ENCODE measurements at places on chromosomes 5 and 9.

- DNase-seq: peak; percentile 38
Observed at GRCh38 chr5:117266280-117266679, 691.7 kb upstream of the SEMA6A start.

DNA sequence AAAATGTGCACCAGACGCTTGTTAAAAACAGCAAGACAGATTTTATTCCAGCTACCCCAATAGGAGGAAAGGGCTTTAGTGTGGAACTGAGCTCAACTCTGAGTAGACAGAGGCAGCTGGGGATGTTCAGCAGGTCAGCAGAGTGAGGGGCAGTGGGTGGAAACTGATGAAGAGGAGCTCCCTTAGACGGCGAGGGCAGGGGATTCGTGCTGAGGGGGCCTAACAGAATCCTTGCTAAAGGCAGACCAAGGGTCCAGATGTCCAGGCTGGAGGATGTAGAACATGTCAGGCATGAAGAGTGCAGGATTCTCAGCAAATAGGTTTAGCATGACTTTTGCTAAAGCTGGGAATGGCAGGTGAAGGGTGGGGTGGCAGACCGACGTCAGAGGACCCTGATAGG is 71.9 kb upstream of the OLFM1 start:
- no peak for DNase-seq

- peak; percentile 37 for DNase-seq
Observed at GRCh38 chr5:308672-309271, 12.7 kb upstream of the AHRR start.

GRCh38 chr5:92181656-92182055 is 798.5 kb upstream of the ARRDC3 start:
- DNase-seq: no peak

DNA sequence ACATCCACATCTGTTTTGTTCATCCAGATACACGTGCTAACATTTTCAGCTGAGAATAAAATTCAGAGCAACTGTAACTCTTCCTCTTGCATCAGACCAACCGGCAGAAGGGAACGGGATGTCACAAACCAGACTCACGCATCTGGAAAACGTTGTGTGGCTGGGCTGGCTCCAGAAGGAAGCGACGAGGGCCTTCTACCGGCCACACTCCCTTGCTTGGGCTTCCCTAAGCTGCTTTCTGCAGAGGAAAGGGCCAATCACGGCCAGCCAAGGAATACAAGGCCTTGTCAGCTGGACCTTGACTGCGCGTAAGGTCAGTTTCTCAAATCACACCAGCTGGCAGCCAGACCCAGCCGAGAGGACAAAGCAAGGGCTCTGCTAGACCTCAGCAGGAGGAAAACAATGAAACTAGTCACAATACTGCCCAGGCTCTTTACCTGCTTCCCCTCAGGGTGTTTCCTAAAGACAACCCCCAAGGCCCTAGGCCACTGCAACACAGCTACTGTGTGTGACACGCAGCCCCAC is 106.1 kb downstream of the THBS4 start:
- no peak for DNase-seq

DNA sequence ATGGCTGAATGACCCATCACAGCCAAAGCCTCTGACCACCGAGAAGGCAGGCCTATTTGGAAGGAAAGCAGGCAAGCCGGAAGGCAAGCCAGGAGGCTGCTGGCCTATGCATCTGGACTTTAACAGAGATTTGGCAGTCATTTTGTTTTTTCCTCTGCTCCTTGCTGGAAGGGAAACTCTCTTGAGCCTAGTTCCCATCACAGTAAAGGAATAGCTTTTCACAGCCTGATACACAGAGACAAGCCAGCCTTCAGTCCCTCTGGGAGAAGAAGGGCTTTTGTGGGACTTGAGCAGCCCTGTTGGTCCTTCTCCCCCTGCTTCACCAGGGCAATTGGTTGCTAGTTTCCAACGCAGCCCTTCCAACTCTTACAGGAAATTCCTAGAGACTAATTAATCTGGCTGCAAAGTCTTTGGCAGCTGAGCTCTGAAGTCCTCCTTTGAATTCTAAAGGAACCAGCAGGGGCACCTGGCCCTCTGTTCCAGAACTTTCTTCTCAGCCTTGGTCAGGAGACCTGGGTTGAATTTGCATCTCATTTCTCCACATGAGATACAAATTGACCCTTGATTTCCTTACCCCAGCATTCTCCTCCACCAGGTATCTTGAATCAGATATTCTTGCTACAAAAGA is 157.3 kb upstream of the EPB41L4A start:
- no peak for DNase-seq

DNA sequence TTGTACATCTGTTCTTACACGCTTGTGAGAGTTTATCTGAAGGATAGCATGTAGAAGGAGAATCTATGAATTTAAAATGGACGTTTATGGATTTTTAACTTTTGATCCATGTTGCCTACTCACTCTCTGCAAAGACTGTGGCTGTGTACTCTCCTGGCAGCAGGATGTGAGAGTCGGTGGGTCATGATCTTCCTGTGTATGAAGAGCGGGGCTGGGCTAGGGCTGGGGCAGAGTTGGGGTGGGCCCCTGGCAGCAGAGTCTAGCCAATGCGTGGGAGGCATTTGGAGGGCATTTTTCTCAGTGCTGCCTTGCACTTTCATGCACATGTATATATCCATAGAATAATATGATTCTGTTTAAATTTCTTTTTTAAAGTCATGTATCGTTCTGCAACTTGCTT is 24.0 kb upstream of the DAB2IP start:
- DNase-seq: no peak

GRCh38 chr9:72680593-72681282 is 159.3 kb downstream of the TMC1 start:
- DNase-seq: no peak

DNA sequence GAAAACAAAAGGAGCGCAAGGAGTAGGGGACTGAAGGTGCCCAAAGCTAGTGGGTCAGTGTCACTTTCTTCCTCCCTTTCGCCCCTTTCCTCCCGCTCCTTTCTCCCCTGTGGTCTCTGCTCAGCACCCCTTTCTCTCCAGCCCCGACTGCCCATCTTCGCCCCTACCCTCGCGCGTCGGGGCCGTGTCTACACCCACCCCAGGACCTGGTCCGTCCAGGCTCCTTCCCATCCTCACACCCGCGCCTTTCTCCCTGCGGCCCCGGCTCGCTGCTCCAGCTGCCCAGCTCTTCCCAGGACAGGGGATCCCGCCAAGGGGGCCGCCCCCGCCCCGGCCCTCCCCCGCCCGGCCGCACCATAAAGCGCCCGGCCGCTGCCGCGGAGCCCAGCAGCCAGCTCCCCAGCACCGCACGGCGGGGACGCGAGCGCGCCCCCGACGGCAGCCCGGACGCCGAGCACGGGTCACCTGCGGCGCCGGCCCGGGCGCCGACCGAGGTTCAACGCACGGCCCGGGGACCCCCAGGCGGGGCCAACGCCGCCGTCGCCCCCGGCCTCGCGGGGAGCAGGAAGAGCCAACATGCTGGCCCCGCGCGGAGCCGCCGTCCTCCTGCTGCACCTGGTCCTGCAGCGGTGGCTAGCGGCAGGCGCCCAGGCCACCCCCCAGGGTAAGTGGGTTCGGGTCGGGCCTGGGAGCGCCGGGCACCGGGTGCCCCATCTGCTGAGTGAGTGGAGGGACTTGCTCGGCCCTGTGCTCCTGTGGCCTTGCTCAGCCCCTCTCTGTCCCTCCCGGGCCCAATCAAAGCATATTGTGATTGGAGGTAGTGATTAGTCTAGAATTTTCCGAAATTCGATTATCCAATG is at the start of gene THBS4:
TSS of gene THBS4 (plus strand) at position 387 of the 860 bp plus-strand sequence. CDS start at position 577, 190 bp downstream.
- no peak for DNase-seq

GRCh38 chr9:79023134-79023580 is 548.6 kb upstream of the TLE4 start:
- peak; percentile 98 for DNase-seq

GRCh38 chr5:140168371-140168770 is 6.6 kb upstream of the CYSTM1 start:
- no peak for DNase-seq

- peak; percentile 84 for DNase-seq
Observed at GRCh38 chr5:148791334-148791667, 35.1 kb upstream of the ADRB2 start.

- DNase-seq: peak; percentile 61
Observed at GRCh38 chr5:98698359-98698758, 75.1 kb upstream of the RGMB start.

DNA sequence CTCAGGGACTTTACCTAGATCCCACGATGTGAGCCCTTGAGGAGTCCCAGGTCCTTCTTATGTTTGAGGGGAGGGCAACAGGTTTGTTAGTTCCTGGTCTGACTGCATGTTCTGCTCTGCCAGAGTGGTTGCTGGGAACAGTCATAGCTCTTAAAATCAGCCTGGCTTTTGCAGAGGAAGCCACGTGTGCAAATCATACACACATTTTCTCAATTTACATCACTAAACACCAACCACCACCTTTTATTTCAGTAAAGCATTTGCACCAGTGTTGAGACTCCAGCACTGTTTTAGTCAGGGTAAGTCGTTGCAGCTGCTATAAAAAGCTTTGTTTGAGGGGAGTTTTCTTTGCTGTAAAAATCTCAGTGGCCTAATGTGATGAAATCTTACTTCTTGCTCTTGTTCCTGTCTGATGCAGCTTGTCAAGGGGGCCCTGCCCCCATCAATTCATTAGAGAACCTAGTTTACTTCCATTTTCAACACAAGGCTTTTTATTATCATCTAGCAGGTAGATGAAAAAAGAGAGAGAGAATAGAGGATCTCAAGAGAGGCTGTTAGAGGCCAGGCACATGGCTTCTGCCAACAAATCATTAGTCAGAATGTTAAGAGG is 70.3 kb upstream of the VCAN start:
- DNase-seq: no peak

GRCh38 chr5:118967059-118967508 is 21.3 kb downstream of the DTWD2 start:
- DNase-seq: no peak

GRCh38 chr5:51652980-51653379 is 269.7 kb downstream of the ISL1 start:
- DNase-seq: peak; percentile 84

GRCh38 chr9:127523312-127523851 is 72.1 kb downstream of the LRSAM1 start:
- peak; percentile 44 for DNase-seq

- no peak for DNase-seq
Observed at GRCh38 chr9:113298924-113299770, 4.0 kb downstream of the RNF183 start.

GRCh38 chr5:90305041-90305720 is 104.4 kb downstream of the CETN3 start:
- no peak for DNase-seq

- no peak for DNase-seq
Observed at GRCh38 chr9:125888211-125888610, 141.0 kb downstream of the PBX3 start.

DNA sequence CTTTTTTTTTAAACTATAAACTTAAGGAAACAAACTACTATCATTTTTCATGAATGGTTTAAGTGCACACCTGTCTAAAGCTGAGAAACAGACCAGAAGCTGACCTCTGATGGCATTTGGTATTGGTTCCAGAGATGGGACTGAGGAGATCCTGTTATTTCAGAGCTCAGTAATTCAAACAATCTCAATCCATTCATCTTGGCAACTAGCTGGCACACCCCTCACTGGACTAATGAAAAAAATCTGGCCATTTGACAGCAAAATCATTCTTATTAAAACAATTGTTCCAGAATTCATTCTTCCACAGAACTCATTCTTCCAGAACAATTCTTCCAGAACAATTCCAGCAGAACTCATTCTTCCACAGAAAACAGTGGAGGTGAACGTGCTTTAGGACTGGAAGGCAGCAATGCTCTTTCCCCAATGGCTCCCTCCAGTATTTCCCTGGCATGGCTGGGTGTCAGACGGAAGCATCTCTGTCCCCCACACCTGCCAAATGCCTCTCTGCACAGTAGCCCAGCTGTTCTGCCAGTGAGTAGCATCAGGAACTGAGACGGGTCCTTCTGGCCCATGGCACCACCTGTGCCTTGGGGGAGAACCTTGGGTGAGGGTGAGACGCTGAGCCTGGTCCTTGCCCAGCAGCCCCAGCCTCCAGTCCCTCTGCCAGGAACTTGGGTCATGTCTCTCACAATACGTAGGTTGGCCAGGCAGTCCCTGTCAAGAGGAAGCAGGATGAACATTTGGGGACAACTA is 87.5 kb upstream of the EQTN start:
- no peak for DNase-seq

GRCh38 chr5:153157156-153157555 is 333.3 kb upstream of the GRIA1 start:
- DNase-seq: no peak

All from renal cortical epithelial cell (primary cell).